ENCODE measurements at places on chromosomes 12 and 14.

GRCh38 chr12:94327809-94328208 is 131.9 kb downstream of the CEP83 start:
- no peak for DNase-seq

- DNase-seq: no peak
Observed at GRCh38 chr14:59277659-59278058, 89.2 kb downstream of the DAAM1 start.

DNA sequence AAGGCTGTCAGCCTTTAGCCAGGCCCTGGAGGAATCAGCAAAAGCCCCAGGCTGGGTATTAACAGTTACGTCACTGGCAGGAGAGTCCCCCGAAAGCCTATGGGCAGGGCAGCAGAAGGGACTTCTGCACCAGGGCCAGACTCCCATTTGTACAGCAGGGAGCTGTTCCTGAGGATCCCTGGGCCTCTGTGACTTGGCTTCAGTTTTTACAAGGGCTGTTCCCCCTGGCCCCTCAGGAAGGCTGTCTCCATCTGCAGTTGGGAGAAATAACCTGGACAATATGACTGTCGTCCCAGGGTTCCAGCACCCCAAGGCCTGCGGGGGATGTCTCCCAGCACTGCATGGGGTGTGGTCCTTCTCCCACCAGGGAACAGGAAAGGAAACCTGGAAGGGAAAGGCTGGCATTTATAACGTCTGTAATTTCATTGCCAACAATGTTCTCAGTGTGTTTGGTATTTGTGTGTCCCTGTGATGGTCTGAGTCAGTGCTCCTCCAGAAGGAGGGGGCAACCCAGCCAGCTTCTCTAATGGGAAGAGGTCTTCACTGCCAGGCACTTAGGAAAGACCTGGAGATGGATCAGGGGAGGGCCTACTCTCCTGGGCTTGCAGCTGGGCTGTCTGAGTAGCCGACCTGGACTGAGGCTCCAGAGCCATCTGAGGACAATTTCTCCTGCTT is 42.4 kb downstream of the ERH start:
- DNase-seq: no peak

- DNase-seq: no peak
Observed at GRCh38 chr12:99042226-99042625, 397.1 kb downstream of the APAF1 start.

DNA sequence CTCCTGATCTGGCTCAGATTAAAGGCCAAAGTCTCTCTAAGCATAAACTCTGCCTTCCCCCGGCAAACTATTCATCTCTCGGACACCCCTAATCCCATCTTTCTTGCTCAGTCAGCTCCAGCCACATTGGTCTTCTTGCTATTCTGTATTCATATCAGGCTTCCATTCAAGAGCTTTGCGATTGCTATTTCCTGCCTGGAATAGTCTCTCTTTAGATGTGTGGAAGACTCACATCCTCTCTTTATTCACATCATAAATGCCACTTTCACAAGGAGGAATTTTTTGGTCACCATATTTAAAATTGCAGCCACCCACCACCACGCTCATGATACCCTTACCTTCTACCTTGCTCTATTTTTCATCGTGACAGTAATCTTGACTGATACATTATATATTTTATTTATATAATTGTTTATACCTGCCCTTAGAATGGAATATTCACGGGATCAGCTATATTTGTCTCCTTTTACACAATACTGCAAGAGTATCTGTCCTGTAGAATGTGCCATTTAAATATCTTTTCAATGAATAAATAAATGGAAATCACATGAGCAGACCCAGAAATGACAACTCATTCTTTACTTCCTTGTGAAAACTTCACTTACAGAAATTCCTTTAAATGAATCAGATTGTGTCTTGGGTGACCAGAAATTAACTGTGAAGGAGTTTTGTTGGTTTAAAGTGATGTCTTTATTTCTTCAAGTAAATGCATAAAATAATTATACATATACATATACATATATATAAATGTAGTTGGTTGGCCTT is 780.6 kb upstream of the FLRT2 start:
- DNase-seq: no peak

- no peak for DNase-seq
Observed at GRCh38 chr12:105935106-105935505, 203.6 kb downstream of the NUAK1 start.

DNA sequence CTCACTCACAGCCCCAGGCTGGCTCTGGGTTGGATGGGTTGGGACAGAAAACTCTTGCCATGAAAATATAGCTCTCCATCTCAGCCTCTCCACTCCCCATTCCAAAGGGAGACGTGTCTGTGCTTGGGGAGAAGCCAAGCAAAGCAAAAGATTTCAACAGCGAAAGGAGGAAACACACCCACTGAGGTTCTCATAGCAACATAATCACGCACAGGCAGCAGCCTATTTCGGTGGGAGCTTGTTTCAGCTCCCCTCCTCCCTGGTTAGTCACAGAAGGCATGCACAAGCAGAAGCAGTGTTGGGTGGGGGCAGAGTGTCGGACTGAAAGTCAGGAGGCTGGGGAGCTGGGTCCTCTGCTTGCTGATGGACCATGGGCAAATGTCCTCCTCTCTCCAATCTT is 1.9 kb upstream of the PRMT8 start:
- DNase-seq: no peak

GRCh38 chr12:8493084-8493483 is 20.2 kb upstream of the CLEC4D start:
- peak; percentile 15 for DNase-seq

DNA sequence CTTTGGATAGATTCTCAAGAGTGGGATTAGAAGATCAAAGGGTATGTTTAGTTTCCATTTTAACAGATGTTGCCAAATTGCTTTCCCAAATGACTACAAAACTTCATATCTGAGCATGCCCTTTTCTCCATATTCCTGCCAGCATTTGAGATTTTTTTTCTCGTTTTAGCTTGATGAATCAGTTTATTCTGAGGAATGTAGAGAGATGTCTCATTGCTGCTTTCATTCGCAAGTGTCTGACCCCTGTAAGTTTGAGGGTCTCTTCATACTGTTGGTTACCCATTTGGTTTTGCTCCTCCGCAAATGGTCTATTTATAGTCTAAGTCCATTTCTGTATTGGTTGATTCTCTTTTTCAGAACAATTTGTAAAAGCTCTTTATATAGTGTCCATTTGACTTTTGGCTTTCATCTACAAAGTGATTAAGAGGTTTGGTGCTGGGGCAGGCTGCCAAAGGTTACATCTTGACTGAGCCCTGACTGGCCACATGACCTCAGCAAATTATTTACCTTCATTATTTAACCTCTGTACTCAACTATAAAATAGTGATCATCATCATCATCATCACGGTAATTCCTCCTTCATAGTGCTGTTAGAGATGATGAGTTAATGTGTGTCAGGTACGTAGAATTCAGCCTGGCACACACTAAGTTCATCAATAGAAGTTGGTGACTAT is 33.6 kb downstream of the HCAR2 start:
- no peak for DNase-seq

DNA sequence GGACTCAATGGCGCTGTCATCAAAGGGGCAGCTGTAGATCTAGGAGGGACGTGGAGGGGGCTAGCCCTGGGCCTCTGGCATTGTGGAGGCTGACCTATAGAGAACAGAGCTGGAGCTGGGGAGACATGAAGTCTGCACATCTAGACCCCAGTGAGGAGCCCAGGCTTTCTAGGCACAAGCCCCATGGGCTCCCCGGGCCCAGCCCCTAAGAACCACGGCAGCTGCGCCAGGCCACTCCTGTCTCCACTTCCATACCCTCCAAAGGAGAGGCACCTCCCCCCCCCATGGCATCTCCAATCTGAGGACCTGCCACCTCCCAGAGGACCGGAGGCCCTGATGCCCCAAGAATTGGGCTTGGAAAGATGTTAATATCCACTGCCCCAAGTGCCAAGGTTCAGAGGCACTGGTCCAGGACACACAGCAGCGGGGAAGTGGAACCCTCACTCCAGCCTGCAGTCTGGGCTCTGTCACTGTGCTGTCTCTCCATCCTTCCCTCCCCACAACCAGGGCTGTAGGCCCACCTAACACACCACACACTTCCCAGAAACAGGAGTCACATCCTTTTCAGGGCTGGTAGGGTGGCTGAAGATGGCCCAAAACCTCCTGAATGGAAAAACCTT is 4.5 kb downstream of the ANKRD9 start:
- no peak for DNase-seq

- no peak for DNase-seq
Observed at GRCh38 chr12:103645202-103645601, 58.1 kb downstream of the STAB2 start.

DNA sequence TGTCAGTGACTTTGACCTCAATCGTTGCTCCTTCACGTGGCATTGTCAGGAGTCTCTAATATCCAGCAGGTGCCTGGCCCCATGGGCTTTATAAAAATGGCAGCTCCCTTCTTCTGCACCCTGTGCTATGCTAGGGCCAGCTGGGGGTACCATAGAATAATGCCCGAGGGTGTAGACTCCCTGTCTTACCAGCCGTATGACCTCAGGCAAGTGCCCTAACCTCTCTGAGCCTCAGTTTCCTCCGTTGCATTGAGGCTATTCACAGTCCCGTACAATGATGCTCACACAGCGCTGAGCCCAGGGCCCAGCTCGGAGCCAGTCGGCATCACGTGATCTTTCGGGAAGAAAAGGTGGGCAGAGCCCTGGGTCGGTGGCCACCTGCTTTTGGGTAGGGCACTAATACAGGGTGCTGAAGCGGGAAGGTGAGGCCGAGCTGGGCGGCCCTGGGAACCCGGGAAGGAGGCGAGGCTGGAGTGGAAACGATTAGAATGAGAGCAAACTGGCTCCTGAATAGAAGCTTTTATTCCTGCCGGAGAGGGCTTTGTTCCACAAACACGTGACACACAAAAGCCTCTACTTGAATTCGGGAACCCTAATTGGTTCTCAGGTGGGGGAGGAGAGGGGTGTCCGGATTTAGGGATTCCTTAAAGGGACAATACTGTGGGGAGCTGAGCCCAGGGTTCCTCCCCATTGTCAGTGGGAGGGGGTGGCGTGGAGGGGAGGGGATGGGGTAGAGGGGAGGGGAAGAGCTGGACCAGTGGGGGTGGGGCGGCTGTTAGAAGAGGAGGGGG is 19.9 kb upstream of the MSI1 start:
- no peak for DNase-seq

DNA sequence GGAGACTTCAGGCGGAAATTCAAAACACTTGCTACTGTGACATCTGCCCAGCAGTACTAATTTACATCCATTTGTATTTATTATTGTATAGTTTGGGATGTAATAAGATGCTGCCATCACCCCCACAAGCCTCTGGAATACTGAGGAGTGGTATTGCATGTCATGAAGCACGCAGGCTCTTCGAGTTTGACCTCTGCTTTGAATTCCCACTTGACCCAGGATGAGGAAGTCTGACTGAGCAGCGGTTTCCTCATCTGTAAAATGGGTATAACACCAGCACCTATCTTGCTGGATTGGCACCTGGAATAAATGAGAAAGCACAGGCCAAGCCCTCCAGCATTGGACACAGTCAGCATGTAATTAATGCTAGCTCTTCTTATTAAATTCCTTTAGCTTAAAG is 116.0 kb upstream of the DIO3 start:
- DNase-seq: no peak

- peak; percentile 52 for DNase-seq
Observed at GRCh38 chr12:54981796-54982195, 2.8 kb downstream of the TESPA1 start.

- no peak for DNase-seq
Observed at GRCh38 chr12:92226071-92226661, 80.5 kb upstream of the BTG1 start.

- DNase-seq: no peak
Observed at GRCh38 chr12:77560714-77561113, 270.0 kb upstream of the NAV3 start.

GRCh38 chr12:50845021-50845647 is 2.4 kb downstream of the TMPRSS12 start:
- DNase-seq: no peak

Data from stimulated activated naive CD4-positive, alpha-beta T cell treated with Interleukin-2 at 50 U/mL for 16 hours (primary cell).